ENCODE measurements at places on chromosomes 1 and 21. TPM values are rescaled to one million over a fixed set of nuclear protein-coding genes. Genes with fewer than 3 reads are reported as not detected.

Gene FMN2
- total RNA-seq, result 1.5 TPM

Gene EFNA1
- total RNA-seq, result 25.7 TPM

DNA sequence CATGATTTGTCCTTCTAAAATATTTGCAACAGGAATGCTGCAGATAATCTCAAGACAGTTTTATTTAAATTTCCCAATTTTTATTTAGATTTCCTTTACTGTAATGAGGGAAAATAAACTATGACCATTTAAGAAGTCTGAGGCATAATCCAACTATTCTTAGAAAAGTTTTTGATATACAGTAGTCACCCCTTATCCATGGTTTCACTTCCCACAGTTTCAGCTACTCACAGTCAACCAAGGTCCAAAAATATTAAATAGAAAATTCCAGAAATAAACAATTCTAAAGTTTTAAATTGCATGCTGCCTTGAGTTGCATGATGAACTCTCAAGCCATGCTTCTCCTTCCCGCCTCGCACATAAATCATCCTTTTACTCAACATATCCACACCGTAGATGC is 33.3 kb downstream of the TOR3A start:
- no peak for DNase-seq

DNA sequence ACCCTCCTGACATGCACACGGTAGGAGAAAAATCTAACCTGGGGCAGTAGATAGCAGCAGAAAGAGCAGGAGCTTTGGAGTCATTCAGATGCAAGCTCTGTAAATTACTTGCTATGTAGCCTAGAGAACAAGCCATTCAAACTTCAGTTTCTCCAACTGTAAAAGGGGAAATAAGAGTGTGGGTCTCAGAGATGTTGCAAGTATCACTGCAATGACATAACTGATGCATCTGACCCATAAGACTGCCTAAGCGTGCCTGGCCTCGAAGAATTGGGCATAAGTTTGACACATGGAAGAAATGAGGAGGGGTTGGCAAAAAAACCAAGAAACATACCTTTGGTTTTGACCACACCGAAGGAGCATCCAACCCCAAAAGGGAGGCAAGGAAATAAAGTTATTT is 5.2 kb downstream of the AK2 start:
- DNase-seq, result no peak

DNA sequence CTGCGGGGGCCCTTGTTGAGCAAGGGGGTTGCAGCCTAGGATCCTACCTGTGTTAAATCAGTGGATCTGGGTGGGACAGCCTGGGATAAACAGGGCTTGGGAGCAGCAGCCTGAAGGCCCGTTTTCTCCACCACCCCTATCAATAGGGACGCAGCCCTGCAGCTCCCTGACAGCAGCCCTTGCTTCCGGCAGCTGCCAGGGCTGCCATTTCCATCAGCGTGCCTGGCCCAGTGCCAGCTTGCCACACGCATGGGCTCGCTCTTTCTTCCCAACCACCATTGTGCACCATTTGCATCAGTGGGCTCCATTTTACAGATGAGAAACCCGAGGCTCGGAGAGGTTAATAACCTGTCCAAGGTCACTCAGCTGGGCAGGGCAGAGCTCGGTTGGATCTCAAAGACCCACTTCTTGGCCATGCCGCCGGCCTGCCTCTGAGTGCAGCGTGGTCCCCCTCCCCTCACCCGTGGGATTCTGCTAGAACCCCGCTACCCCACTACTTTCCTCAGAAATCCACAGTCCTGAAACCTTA is 3.8 kb downstream of the WNT4 start:
- no peak for DNase-seq

Gene PEX19
- 55.5 TPM for total RNA-seq

DNA sequence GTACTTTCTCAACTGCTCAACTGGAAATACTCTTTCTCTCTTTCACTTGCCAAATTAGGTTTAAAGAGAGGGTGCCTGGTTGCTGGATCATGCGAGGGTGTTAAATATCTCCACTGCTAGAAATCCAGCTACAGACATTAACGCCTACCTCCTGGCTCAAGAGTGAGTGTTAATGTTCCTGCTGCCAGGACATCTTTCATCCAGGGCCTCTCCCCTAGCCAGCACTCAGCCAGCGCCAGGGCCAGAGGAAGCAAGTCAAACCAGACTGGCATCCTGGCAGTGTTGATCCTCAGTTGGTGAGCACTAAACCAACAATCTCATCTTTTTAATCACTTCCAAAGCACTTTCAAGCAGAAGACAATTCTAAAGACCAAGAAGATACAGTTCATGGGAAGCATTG is 92.9 kb upstream of the BARHL2 start:
- no peak for DNase-seq

GRCh38 chr1:33177996-33178540 is 3.8 kb downstream of the TRIM62 start:
- DNase-seq, result no peak

DNA sequence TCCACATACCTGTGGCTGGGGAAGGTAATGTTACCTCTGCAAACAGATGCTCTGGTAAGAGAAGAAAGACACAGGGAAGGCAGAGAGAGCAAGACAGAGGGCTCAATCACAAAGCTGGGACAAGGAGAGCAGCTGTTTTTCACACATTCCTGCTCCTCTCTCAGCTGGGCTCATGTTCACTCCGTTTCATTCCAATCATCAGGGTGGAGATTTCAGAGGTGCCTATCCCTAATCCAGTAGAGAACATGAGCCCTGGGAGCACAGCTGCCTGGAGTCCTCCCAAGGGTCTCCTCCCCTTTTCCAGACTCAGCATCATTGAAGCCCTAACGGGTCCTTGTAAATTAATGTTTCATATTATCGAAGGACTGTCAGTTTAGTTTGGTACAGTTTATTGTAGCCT is 19.4 kb downstream of the GADD45A start:
- no peak for DNase-seq

DNA sequence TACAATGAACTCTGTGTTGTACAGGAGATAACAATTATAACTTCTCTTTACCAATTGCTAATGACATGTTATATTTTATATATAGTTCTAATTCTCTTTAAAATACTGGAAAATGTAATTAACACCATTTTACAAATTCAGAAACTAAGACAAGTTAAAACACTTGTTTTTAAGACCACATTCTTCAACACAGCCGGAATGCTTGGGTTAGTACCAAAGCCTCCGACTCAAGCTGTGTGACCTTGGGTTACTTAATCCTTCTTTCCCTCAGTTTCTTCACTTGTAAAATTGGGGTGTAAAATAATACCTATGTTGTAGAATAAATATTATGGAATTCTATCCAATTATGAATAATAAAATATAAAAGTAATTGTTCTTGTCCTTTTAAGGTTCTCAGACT is 378.7 kb downstream of the USH2A start:
- no peak for DNase-seq

Gene GNG12
- 90.1 TPM for total RNA-seq

Gene KCNH1
- not detected for total RNA-seq
